Natural killer cell treated with Interleukin-12 subunit alpha and Interleukin-12 subunit beta and Interleukin-15 and Interleukin-18, amount 100 ng/mL, for 72 hours (primary cell): ENCODE measurements at places on chromosomes 2 and 18. TPM values are rescaled to one million over a fixed set of nuclear protein-coding genes. Genes with fewer than 3 reads are reported as not detected.

Gene TMEM200C
- total RNA-seq: not detected

Gene KYNU
- not detected for total RNA-seq

GRCh38 chr2:74242354-74243071, 44.1 kb downstream of the MTHFD2 start:
- no peaks in the 10 kb centered on the region for H3K4me1 ChIP-seq
- DNase-seq: no peak
- H3K27ac ChIP-seq: no peak overlapping the region
- H3K36me3 ChIP-seq: no peaks in the 10 kb centered on the region

Gene RAB27B
- 1.6 TPM for total RNA-seq

GRCh38 chr2:63538390-63538789, 49.9 kb downstream of the WDPCP start:
- no peaks in the 10 kb centered on the region for H3K4me1 ChIP-seq
- no peak overlapping the region for H3K27ac ChIP-seq
- DNase-seq: no peak

GRCh38 chr2:175567435-175568061, 386.0 kb upstream of the ATP5MC3 start:
- H3K4me1 ChIP-seq: peaks cover 11% of the 10 kb centered on the region
- H3K27me3 ChIP-seq: peaks cover 14% of the 10 kb centered on the region
- H3K27ac ChIP-seq: peak overlapping the region; percentile 36
- no peak for DNase-seq
- peak overlapping the region; percentile 74 for H3K4me3 ChIP-seq

GRCh38 chr2:156590085-156590739, 154.0 kb downstream of the GPD2 start:
- H3K4me3 ChIP-seq: no peak overlapping the region
- DNase-seq: no peak
- no peaks in the 10 kb centered on the region for H3K4me1 ChIP-seq
- peaks cover 3% of the 10 kb centered on the region for H3K27me3 ChIP-seq

DNA sequence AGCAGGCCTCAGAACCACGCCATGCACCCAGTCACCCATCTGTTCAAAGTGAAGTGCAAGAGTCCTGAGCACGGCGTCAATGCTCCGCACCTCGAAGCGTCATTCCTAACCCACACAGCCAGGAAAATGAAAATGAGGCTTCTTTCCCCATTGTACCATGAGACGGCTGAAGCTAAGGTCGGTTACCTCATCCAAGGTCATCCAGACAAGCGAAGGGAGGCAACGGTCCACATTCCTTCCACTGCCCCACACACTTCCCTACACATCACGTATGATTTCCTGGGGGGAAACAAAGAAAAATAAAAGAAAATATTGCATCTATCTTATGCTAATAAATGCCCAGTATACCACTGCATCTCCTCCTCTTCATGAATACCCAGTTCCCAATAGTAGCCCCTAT, 113.5 kb upstream of the RAB6C start:
- H3K4me1 ChIP-seq: no peaks in the 10 kb centered on the region
- H3K27me3 ChIP-seq: peaks cover 5% of the 10 kb centered on the region
- DNase-seq: no peak

DNA sequence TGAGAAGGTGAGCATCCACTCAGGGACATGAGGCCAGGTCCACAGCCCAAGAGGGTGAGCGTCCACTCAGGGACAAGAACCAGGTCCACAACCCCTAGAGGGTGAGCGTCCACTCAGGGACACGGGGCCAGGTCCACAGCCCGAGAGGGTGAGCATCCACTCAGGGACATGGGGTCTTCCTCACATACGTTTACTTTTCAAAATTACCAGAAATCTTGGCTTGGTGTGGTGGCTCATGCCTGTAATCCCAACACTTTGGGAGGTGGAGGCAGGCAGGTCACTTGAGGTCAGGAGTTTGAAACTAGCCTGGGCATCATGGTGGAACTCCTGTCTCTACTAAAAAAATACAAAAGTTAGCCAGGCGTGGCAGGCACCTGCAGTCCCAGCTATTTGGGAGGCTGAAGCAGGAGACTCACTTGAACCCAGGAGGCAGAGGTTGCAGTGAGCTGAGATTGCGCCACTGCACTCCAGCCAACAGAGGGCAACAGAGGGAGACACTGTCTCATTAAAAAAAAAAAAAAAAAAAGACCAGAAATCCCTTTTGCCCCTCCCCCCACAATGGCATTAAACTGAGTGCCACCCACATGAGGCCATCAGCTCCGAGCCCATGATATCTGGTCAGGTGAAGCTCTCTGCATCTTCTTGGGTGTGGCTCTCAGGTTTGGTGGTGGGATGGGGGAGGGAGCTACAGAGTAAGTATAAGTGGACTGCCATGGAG, 9.0 kb upstream of the MBP start:
- peaks cover 67% of the 10 kb centered on the region for H3K4me1 ChIP-seq
- peaks cover 17% of the 10 kb centered on the region for H3K36me3 ChIP-seq
- peak overlapping the region; percentile 10 for H3K27ac ChIP-seq
- no peak overlapping the region for H3K4me3 ChIP-seq

Gene SERPINB13
- total RNA-seq: not detected

GRCh38 chr2:192544371-192544955, 349.7 kb upstream of the TMEFF2 start:
- no peak overlapping the region for H3K27ac ChIP-seq
- DNase-seq: no peak
- H3K4me1 ChIP-seq: no peaks in the 10 kb centered on the region

Gene CDK5R2
- total RNA-seq: not detected

DNA sequence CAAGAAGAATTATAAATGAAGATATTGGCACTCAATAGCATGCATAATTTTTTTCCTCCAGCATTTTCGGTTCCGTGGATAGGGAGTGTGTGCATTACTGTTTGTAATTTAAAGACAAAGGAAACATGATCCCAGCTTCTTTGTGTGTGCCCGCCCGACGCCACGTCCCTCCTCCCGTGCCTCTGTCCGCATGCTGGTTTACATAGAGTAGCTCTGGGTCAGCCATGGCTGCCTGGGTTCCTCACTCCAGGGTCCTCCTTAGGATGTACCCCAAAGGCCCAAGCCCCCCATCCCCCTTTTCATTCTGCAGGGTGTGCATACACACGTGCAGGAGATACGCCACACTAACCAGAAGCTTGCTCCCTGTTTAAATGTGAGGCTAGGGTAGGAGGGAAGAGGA, 214.7 kb downstream of the KLHL29 start:
- H3K4me1 ChIP-seq: no peaks in the 10 kb centered on the region
- H3K27me3 ChIP-seq: no peaks in the 10 kb centered on the region
- H3K4me3 ChIP-seq: no peak overlapping the region
- peak; percentile 35 for DNase-seq

- H3K27ac ChIP-seq: no peak overlapping the region
- peaks cover 4% of the 10 kb centered on the region for H3K4me1 ChIP-seq
- no peak overlapping the region for H3K4me3 ChIP-seq
- DNase-seq: no peak
- H3K27me3 ChIP-seq: no peaks in the 10 kb centered on the region
- H3K36me3 ChIP-seq: peaks cover 48% of the 10 kb centered on the region
These were observed 38.5 kb downstream of the LPIN1 start for GRCh38 chr2:11784747-11785610.

Gene ANO7
- 2.8 TPM for total RNA-seq

Gene KCNIP3
- not detected for total RNA-seq

Gene NOL4
- not detected for total RNA-seq

Gene NEB
- total RNA-seq: 2.3 TPM

GRCh38 chr18:56379256-56379655, 259.1 kb downstream of the TXNL1 start:
- H3K36me3 ChIP-seq: no peaks in the 10 kb centered on the region
- H3K4me1 ChIP-seq: no peaks in the 10 kb centered on the region
- peaks cover 6% of the 10 kb centered on the region for H3K27me3 ChIP-seq
- DNase-seq: no peak
- H3K4me3 ChIP-seq: no peak overlapping the region

Gene TUBA3D
- total RNA-seq: not detected

DNA sequence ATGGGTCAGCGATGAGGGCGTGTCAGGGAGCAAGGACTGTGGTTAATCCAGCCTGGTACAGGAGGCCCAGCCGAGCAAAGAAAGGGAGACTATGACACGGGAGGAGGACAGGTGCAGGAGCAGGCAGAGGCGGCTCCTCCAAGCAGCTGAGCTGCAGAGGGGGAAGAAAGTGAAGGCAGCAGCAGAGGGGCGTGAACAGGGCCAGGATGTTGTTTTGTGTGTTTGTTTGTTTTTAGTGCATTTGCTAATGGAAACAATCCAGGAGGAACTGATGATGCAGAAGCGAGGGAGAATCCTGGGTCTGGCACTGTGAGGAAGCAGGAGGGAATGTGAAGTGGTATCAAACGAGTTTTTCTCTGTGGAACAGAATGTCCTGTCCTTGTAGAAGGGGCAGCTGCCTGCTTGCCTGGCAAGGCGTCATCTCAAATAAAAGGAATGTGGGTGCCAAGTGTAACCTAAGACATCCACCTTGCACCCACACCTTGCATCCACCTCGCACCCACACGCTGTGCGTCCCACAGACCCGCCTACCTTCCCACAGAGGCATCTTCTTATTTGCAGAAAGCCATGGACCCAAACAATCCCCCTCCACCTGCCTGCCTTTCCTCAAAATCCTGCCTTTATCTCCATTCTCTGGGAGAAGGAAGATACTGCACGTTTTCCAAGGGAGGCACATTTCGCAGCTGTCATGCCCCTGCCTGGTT, 134.8 kb downstream of the SH3BP4 start:
- no peaks in the 10 kb centered on the region for H3K36me3 ChIP-seq
- peaks cover 50% of the 10 kb centered on the region for H3K27me3 ChIP-seq
- no peak overlapping the region for H3K27ac ChIP-seq
- H3K4me1 ChIP-seq: no peaks in the 10 kb centered on the region
- no peak for DNase-seq

DNA sequence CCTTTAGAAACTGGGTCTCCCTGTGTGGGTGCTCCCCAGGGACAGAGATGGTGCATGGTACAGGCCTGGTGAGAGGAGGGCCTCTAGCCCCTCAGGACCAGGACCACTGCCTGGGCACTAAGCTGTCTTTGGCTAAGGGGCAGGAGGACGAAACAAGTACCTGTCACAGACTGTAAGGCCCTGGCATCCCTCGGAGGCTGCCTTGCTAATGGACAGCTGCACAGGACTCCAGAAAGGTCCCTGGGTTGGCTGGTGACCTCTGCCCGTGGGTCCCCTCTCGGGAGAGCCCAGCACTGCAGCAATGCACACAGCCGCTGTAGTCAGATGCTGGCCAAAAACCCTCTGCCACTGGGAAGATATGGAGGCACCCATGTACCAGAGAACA, 14.3 kb downstream of the HS6ST1 start:
- peak overlapping the region; percentile 54 for H3K27ac ChIP-seq
- H3K4me3 ChIP-seq: no peak overlapping the region
- H3K27me3 ChIP-seq: no peaks in the 10 kb centered on the region
- H3K4me1 ChIP-seq: peaks cover 14% of the 10 kb centered on the region
- no peaks in the 10 kb centered on the region for H3K36me3 ChIP-seq
- no peak for DNase-seq

GRCh38 chr2:97979904-97980303, 15.8 kb downstream of the TMEM131 start:
- no peak for DNase-seq
- H3K27ac ChIP-seq: no peak overlapping the region
- H3K4me1 ChIP-seq: peaks cover 33% of the 10 kb centered on the region
- H3K27me3 ChIP-seq: no peaks in the 10 kb centered on the region

Gene PTPN2
- total RNA-seq: 156 TPM

- peak overlapping the region; percentile 62 for H3K4me3 ChIP-seq
- DNase-seq: no peak
- no peaks in the 10 kb centered on the region for H3K27me3 ChIP-seq
- peaks cover 45% of the 10 kb centered on the region for H3K4me1 ChIP-seq
- peak overlapping the region; percentile 83 for H3K27ac ChIP-seq
These were observed 47.7 kb downstream of the PAX8 start for GRCh38 chr2:113231064-113231463.

DNA sequence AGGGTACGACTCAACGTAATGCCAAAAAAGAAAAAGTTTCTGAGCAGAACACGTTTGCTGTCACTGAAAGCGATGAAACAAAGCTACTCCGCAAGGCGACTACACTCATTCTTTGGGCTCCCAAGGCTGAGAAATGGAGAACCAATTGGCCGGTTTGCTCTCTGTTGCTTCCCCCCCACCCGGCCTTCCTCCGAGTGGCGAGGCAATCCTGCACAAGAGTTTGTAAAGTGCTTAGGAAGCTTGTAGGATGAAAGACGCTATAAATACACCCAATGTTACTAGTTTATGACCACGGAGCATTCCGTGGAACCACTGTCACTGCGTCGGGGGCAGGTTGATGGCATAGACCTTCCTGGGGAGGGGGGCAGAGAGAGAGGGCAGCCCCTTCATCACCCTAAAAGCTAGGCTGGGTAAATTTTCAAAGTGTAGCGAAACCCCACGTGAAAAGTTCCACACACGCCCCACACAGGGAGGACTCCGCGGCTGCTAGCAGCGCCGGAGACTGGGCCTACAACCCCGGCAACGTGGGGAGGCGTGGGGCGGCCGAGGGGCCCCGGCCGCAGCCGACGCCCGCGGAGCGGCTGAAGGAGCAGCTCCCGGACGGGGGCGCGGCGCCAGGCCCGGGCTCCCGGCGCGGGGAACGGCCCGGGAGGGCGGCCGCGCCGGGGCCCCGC, 915 bp downstream of the CUL3 start:
- peaks cover 32% of the 10 kb centered on the region for H3K4me1 ChIP-seq
- H3K36me3 ChIP-seq: peaks cover 6% of the 10 kb centered on the region
- peak overlapping the region; percentile 98 for H3K4me3 ChIP-seq
- H3K27ac ChIP-seq: peak overlapping the region; percentile 96

- peak overlapping the region; percentile 79 for H3K4me3 ChIP-seq
- H3K36me3 ChIP-seq: peaks cover 12% of the 10 kb centered on the region
- peak; percentile 34 for DNase-seq
- peak overlapping the region; percentile 93 for H3K27ac ChIP-seq
These were observed 2.8 kb upstream of the LBX2 start for GRCh38 chr2:74502147-74502719.

GRCh38 chr18:36735130-36735529, 93.7 kb downstream of the TPGS2 start:
- no peaks in the 10 kb centered on the region for H3K4me1 ChIP-seq
- no peak for DNase-seq
- no peak overlapping the region for H3K4me3 ChIP-seq
- H3K27me3 ChIP-seq: peaks cover 8% of the 10 kb centered on the region

Gene CRYGD
- total RNA-seq: not detected

DNA sequence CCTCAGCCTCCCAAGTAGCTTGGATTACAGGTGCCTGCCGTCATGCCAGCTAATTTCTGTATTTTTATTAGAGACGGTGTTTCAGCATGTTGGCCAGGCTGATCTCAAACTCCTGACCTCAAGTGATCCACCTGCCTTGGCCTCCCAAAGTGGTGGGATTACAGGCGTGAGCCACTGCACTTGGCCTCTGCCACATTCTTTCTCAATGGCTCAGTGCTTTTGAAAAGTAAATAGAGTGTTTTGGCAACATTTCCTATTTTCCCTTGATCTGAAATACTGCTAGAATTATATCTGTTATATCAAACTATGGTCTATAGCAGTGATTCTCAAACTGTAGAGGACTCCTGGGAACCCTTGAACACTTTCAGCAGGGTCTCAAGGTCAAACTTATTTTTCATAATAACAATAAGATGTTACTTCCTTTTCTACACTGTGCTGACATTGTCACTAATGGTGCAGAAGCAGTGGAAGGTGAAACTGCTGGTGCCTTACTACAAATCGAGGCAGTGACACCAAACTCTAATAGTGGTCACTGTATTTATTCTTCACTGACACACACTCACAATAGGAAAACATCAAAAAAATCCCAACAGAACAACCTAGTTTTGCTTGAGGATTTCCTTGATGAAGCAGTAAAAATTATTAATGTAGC, 10.6 kb downstream of the DAW1 start:
- H3K4me3 ChIP-seq: no peak overlapping the region
- no peak for DNase-seq
- H3K4me1 ChIP-seq: no peaks in the 10 kb centered on the region
- peaks cover 6% of the 10 kb centered on the region for H3K27me3 ChIP-seq
- no peak overlapping the region for H3K27ac ChIP-seq
